ENCODE measurements at places on chromosomes 2 and 18.

GRCh38 chr2:40412456-40412855 is 39.4 kb downstream of the SLC8A1 start:
- no peak for DNase-seq

GRCh38 chr2:26653207-26654060 is 12.3 kb upstream of the CIB4 start:
- DNase-seq: no peak

DNA sequence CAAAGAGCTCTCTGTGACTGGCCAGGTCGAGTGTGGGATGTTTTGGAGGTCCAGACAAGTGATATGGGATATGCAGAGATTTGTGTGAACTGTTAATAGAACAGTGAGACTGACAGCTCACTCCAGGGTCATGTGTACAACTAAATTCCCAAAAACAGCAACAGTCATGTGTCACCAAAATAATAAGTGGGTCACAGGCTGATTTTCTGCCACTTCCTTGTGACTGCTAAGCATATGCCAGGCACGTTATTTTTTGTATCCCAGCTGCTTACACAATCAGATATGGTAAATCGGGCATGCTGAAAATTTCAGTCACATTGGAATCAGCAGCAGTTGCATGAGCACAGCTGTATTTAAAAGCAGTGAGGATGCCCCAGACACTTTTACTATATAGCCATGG is 198.7 kb downstream of the PTGR3 start:
- DNase-seq: no peak

DNA sequence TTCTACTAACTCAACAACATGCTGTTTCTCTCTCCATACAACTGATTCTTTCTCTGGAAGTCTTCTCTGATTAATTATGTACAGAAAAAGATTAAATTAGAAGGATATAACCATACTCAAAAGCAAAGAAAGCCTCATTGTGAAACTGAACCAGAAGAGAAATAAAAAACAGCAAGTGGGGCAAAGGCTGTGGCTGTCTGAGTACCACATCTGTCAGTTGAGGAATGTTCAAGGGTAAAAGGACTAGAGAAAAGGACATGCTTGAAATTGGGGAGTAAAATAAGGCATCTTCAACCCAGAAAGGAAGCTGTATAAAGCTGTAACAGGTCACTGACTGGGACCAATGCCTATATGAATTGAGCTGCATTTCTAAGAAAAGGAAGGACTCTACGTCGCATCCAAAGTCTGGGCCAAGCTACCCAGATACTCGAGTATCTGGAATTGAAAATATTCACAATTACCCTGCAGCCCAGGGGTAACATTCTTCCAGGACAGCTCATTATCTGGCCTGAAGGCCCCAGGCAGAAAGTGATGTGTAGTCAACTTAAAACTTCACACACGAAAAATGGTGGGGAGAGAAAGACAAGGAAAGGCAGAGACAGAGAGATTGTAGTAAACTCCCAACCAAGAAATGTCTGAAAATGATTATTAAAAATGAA is 356.0 kb upstream of the GALNT5 start:
- DNase-seq: no peak

GRCh38 chr2:128798502-128799283 is 480.0 kb upstream of the HS6ST1 start:
- no peak for DNase-seq

GRCh38 chr2:155947069-155947468 is 385.5 kb downstream of the NR4A2 start:
- no peak for DNase-seq
